NCI-H2171 treated with DMSO at 0.1 percent for 48 hours (cell line): ENCODE measurements at places on chromosomes 3 and 15.

GRCh38 chr3:192857260-192857661 is 60.4 kb downstream of the MB21D2 start:
- no peak for DNase-seq

- no peak for DNase-seq
These were observed 18.6 kb upstream of the IGSF10 start for GRCh38 chr3:151479452-151479851.

- no peak for DNase-seq
These were observed 57.4 kb downstream of the CDAN1 start for GRCh38 chr15:42679285-42680141.

GRCh38 chr15:89903858-89904130 is 9.0 kb downstream of the ARPIN start:
- DNase-seq = no peak

- DNase-seq = no peak
These were observed 656 bp downstream of the NGLY1 start for GRCh38 chr3:25782636-25782937.

DNA sequence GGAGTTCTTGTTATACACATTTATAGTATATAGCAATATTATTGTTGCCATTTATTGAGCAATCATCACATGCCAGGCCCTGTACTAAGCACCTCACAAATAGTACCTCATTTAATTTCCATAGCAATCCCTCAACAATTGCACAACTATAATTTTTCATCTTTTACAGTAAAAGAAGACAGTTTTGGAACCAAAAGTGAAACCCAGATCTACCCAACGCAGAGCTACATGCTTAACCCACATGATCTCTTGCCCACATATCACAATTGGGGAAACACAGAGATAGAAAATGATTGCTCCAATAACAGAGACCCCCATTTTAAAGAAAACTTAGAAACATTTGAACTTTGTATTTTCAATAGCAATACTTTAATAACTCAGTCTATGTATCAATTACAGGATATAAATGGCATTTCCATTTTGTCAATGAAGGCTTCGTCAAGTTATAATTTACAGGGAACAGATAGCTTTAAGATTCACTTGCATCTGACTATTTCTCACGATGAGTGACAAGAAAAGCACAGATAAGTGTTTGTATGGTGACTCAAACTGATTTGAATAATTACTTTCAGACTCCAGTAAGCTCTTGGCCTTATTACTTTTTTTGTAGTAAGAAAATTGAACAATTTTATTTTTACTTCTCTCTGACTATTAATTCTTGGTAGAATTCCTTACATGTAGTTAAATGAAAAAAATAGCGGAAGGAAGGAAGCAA is 38.7 kb upstream of the CCDC50 start:
- DNase-seq = no peak

GRCh38 chr15:52243697-52244555 is 51.7 kb downstream of the MYO5C start:
- DNase-seq = no peak

GRCh38 chr3:77328690-77329089 is 288.8 kb downstream of the ROBO2 start:
- no peak for DNase-seq

- no peak for DNase-seq
These were observed 80.2 kb downstream of the CBLB start for GRCh38 chr3:105788593-105788992.

- DNase-seq = no peak
These were observed 145.0 kb upstream of the TMCO5A start for GRCh38 chr15:37789397-37789786.

GRCh38 chr3:132417695-132418411 is 551 bp downstream of the DNAJC13 start:
- peak; percentile 68 for DNase-seq

- no peak for DNase-seq
These were observed 13.5 kb downstream of the CCPG1 start for GRCh38 chr15:55394694-55395093.

DNA sequence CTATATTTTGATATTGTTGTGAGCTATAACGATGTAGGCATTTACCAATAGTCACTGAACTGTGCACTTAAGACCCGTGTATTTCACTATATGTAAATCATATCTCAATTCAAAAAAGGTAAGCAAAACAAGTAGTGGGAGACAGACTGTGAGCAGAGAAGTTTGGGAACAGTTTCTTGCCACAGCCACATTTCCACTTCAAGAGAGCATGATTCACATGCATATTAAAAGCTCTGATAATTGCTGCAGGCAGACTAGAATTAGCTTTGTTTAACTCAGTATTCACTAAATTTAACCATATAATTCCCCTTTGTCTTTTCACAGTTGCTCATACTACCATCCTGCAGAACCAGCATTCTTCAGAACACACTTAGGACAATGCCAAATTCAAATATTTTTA is 168.4 kb upstream of the ZNF385D start:
- DNase-seq = no peak

DNA sequence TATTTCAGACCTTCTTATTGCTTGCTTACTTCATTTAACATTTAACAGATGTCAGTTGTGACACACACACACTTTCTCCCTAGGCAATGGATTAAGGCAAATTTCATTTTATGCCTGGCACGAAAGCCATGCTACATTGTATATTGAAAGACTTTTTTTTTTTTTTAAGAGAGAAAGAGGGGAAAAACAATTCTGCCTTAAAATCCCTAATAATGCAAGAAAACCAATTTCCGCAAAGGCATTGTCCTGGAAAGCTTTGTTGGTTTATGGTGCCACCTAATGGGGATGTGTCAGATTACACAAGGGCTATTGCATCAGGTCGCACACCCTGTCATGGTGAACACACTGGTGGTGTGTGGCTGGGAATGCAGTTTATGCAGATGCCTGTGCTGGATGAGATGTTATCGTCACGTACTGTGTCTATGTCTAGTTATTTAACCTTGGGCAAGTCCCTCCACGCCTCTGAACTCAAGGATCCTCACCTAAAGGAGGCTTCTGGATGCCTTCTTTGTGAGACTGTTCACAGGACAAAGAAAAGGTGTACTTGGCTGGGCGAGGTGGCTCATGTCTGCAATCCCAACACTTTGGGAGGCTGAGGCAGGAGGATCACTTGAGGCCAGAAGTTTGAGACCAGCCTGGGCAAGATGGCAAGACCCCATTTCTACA is 37.3 kb upstream of the RFTN1 start:
- DNase-seq = peak; percentile 72

- no peak for DNase-seq
These were observed 67.2 kb downstream of the WDR76 start for GRCh38 chr15:43893956-43894355.

DNA sequence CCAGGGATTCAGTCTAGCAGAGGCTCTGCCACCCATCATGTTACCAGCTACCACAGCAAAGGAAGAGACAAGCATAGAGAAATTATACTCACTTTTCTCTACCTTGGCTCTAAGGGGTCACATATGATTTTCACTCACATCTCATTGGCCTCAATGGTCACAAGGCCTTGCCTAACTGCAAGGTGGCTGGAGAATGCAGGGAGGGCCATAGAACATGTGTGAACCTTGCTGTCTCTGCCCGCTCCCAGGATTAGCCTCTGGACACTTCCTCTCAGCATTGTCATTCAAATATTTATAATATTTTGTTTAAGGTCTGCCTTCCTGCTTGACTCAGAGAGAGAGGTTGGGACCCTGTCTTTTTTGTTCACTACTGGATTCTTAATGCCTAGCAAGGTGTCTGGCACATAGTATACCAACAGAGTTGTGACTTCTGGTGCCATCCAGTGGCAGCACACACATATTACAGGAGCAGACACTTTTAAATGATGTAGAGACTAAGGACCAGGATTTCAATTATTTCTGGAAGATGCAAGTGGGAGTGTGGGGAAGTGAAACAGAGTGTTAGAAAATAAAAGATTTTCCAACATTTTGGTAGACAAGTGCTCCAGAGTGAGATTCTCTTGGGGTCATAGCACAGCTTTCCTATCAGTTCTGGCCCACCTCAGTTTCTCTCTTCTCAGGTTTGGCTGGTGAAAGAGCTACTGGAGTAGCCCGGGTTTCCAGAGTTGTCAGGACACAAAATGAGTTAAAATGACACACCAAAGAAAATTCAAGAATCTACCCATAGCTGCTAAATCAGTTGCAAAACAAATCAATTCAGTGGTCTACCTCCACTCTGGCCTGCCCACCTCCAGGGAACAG is 119.0 kb upstream of the RASGRP1 start:
- DNase-seq = peak; percentile 76

DNA sequence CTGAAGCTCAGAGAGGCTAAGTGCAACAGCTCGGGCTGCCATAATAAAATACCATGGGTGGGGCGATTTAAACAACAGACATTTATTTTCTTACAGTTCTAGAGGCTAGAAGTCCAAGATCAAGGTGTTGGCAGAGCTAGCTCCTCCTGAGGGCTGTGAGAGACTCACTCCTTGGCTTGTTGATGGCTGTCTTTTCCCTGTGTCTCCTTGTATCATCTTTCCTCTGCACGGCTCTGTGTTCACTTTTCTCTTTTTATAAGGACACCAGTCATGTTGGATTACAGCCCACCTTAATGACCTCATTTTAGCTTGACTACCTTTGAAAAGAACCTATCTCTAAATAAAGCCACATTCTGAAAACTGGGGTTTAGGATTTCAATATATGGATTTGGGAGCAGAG is 129.7 kb downstream of the RPL22L1 start:
- DNase-seq = no peak

DNA sequence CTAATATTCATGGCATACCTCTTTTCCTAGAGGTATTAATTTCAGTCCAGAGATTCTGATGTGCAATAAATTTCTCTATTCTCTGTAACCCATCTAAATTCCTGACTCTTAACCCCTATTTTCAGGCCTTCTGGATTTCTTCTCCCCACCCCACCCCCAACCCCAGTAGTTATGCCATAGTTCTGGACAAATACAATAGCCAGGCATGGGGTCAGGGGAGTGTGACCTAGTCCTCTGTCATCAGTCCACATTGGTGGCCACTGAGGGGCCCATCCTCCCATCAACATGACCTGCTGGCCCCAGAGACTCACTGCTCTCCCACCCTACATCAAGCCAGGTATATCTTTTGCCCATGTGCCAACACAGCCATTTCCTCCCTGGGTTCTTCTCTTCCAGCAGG is 3.8 kb upstream of the LIPC start:
- no peak for DNase-seq

DNA sequence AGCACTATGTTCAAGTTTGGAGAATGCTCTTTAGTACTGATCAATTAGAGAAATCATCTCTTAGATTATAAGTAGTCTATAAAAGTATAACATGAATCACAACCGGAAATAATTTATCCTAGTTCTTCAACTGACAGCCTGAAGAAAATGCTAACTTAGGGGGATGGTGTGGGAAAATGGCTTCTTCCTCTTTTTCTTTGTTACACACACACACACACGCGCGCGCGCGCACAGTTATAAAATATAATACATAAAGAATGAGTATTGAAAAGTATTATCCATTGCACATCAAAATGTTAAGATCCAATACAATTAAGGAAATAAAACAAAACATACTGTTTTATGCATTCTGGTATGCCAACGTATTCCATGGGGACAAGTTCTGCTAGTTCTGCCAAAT is 11.2 kb upstream of the GTF2A2 start:
- no peak for DNase-seq
